ENCODE measurements at places on chromosomes 1 and 21.

GRCh38 chr1:10178597-10179405, 31.6 kb upstream of the KIF1B start:
- no peak for DNase-seq

DNA sequence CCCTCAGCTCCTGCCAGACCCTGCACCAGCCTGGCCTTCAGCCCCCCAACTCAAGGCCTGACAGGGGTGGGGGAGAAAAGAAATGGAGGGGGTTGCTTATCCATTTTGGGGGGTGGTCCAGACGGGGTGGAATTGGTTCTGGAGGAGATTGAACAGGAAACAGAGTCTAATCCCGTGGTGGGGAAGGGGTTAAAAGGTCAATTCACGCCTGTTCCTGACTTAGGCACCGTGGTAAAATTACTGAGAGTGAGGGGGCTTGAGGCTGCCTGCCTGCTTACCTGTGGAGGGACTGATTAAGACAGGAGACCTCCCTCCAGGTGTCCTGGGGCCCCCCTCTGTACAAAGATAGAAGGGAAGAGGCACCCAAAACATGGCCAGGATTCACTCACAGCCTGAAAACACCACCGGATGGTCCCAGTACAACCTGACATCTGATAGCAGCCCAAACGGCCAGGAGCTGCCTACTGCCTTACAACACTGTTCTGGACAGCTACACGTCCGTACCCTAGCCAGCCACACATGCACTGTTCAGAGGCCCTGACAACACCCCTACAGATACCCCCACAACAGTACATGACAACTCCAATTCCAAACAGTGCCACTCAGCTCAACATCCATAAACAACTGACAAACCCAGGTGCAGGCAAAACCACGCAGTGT, 31.8 kb downstream of the AHDC1 start:
- DNase-seq = no peak

GRCh38 chr21:32886339-32886738, 114.8 kb upstream of the PAXBP1 start:
- peak; percentile 31 for DNase-seq

DNA sequence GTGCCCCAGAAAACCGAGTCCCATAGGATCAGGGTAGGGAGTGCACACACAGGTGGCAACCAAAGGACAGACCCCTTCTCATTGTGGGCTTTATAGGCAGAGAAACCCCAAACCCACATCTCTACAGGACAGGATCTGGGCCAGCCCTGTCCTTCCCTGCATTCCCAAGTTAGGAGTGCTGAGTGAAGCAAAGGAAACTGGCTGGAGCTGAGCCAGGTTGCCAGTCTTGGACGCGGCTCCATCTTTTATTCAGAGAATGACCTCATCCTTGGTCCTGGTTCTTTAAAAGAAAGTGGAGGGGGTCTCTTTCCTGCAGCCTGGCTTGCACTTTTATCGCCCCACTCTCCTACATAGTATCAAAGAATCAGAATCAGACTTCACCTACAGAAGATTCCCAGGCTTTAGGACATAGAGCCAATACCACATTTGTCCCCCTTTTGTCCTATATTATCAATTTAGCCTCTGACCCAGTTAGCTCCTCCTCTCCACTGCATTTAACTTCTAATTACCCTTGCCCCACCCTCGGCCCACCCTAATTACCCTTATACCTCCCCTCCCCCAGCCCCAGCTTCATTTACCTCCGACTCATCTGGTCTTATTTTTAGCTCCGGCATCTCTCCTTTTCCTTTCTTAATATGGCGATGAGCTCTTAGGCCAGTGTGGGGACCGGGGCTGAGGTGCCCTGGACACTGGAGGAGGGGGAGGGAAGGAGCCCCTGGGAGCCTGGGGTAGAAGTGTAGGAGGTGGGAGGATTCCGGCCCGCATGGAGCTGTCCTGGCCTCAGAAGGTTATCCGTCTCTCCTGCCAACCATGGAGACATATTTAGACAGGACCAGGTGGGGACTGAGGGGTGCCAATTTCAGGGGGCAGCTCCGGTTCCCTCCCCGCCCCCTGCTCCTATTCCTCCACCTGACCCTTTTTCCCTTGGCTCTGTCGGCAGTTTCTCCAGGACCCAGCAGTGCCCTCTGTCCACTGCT, at the start of gene CASQ1:
CASQ1 (plus strand) TSS at position 927 of the 977 bp plus-strand sequence. CDS start 177 bp downstream, outside the sequence.
- DNase-seq = peak; percentile 71

Measured in urothelium cell line (cell line).